ENCODE measurements at places on chromosomes 16 and 17.

- H3K27ac ChIP-seq, result no peak within 1 kb of the TSS
- no peak within 1 kb of the TSS for H3K4me3 ChIP-seq
- H3K27me3 ChIP-seq, result peaks cover 11% of the 10 kb centered on the region
- no peak for DNase-seq
- H3K4me1 ChIP-seq, result no peaks in the 10 kb centered on the region
Observed at GRCh38 chr17:41029633-41030245, at the start of gene KRTAP1-4. Gene KRTAP1-4 (minus strand): TSS chr17:41030195. CDS start chr17:41030078, 117 bp downstream.

GRCh38 chr17:57471868-57472368 lies 215.6 kb downstream of the MSI2 start:
- DNase-seq, result no peak
- peaks cover 7% of the 10 kb centered on the region for H3K4me1 ChIP-seq
- H3K4me3 ChIP-seq, result no peak overlapping the region
- H3K27me3 ChIP-seq, result no peaks in the 10 kb centered on the region
- peaks cover 3% of the 10 kb centered on the region for H3K36me3 ChIP-seq
- H3K27ac ChIP-seq, result no peak overlapping the region

DNA sequence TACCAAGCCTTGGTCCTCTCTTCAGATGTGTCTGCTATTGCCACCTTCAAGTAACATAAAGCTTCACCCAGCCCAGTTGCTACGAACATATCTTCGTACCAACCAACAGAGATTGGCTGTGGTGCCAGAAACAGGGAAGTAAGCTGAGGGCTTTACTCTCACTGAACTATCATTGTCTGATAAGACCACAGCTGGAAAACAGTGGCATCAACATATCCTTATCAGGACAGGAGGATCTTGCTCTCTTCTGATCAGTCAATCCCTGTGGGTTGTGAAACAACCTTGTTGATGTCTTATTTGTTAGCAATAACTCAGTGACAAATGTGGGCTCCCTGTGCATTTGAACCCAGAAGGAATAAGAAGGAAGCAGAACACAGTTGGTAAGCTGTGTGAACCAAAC lies 446.3 kb upstream of the MAF start:
- H3K27ac ChIP-seq, result no peak overlapping the region
- H3K4me3 ChIP-seq, result no peak overlapping the region
- no peaks in the 10 kb centered on the region for H3K4me1 ChIP-seq
- H3K27me3 ChIP-seq, result peaks cover 2% of the 10 kb centered on the region
- no peak for DNase-seq
- no peaks in the 10 kb centered on the region for H3K36me3 ChIP-seq

GRCh38 chr16:592518-593306 lies 2.8 kb downstream of the RAB40C start:
- H3K36me3 ChIP-seq, result no peaks in the 10 kb centered on the region
- DNase-seq, result no peak
- H3K27me3 ChIP-seq, result peaks cover 2% of the 10 kb centered on the region
- H3K4me3 ChIP-seq, result no peak overlapping the region

- H3K4me3 ChIP-seq, result no peak overlapping the region
- no peak overlapping the region for H3K27ac ChIP-seq
- no peaks in the 10 kb centered on the region for H3K4me1 ChIP-seq
- H3K27me3 ChIP-seq, result no peaks in the 10 kb centered on the region
- H3K36me3 ChIP-seq, result no peaks in the 10 kb centered on the region
- no peak for DNase-seq
Observed at GRCh38 chr17:18129041-18129502, 20.5 kb downstream of the MYO15A start.

DNA sequence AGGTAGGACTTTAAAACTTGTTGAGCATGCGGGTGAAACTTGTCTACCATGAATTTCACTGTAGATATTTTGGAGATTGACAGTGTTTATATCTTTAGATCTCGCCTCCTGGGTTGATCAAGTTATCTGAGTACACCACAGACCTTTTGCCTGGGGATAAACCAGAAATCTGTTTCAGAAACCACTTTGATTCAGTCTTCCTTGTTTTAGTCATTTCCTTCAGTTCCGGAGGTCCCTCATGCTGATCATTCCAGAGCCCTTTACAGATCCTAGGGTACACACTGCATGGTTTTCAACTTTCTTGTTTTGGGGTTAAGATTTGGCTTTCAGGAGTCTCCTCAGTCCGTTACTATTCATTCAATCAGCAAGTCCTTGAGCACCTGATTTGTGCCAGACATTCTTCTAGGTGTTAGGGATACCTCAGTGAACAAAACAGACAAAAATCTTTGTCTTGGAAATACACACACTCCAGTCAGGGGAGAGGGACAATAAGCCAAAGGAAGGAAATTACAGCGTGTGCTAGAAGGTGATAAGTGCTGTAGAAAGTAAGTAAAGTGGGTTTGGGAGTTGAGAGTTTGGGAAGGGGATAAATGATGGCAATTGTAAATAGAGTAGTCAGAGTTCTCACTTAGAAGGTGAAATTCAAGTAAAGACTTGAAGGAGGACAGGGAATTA lies 12.2 kb downstream of the NOD2 start:
- no peak overlapping the region for H3K27ac ChIP-seq
- DNase-seq, result no peak
- H3K4me3 ChIP-seq, result no peak overlapping the region
- H3K4me1 ChIP-seq, result peaks cover 34% of the 10 kb centered on the region
- peaks cover 57% of the 10 kb centered on the region for H3K36me3 ChIP-seq
- no peaks in the 10 kb centered on the region for H3K27me3 ChIP-seq

Data from T-helper 2 cell treated with Interferon-gamma antibody and Interleukin-4, amounts not matched to agents 5 μg/mL and 100 μg/mL, for 36 hours (primary cell).